ENCODE measurements at places on chromosomes 13 and 19.
A peak's percentile ranks its signal among the peaks of the same experiment; 100 is the strongest.

DNA sequence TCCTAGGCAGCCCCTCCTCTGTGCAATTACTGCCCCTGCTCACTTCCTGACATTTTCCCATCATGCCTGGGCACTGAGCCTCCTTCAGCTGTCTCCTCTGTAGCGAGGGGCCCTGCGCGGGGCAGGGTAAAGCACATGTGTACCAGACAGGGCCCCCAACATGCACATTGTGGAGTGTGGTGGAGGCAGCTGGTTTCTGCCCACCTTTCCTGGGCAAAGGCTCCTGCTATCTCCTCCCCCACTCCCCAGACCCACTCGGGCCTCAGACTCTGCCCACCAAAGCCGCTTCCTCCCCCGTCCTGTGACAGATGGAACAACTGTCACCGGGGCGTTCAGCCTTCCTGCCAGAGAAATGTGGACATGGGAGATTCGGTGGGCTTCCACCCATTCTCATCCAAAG is 2.9 kb upstream of the KPTN start:
- H3K4me3 ChIP-seq, result no peak overlapping the region
- H3K4me1 ChIP-seq, result no peaks in the 10 kb centered on the region
- H3K36me3 ChIP-seq, result peaks cover 30% of the 10 kb centered on the region

DNA sequence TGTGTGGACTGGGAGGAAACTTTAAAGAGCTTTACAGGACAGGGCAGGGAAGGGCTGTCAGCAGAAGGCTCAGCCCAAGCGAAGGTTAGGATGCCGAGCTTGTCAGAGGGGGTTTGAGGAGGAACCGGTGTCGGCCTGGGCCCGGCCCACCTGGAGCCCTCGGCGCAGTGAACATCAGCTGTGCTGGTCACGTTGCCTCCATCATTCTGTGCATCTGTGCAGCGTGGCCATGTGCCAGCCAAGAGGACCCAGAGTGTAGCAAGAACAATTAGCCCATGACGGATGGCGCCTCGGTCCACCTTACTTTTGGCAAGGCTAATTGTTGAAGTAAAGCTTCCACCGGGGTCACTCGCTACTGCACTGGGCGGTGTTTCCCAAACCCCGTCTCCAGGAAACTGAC is 161.4 kb downstream of the PTPRS start:
- DNase-seq, result no peak
- no peak overlapping the region for H3K27ac ChIP-seq
- H3K4me1 ChIP-seq, result no peaks in the 10 kb centered on the region

DNA sequence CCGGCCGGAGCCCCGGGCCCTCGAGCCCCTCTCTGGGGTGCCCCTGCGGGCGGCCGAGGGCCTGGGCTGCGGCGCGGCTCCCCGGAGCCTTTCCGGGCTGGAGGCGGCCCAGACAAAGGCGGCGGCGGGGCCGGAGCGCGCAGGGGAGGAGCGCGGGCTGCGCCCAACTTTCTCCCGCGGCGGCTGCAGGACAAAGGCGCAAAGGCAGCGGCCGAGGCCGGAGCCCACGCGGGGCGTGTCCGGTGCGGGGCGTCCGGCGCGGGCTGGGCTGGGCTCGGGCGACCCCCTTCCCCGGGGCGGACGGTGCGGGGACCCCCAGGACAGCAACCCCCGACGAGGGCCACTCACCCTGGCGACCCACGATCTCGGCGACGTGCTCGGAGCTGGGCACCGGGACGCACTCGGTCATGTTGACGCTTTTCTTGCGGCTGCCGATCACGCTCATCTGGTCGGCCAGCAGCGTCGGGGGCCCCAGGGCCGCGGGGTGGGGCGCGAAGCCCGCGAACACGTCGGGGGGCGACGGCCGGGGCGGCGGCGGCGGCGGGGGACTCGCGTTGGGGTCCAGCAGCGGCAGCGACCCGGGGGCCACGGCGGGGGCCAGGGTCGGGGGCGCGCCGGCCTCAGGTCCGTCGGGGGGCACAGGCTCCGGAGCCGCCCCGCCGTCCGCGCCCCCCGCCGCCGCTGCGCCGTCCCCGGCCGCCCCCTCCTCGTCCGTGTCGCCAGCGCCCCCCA is 843 bp downstream of the MEX3D start:
- H3K4me1 ChIP-seq, result no peaks in the 10 kb centered on the region
- DNase-seq, result peak; percentile 68
- peaks cover 21% of the 10 kb centered on the region for H3K27me3 ChIP-seq
- peak overlapping the region; percentile 82 for H3K4me3 ChIP-seq
- peak overlapping the region; percentile 100 for H3K27ac ChIP-seq
- peaks cover 32% of the 10 kb centered on the region for H3K36me3 ChIP-seq

GRCh38 chr13:80296638-80297037 is 44.3 kb downstream of the SPRY2 start:
- peaks cover 9% of the 10 kb centered on the region for H3K4me1 ChIP-seq
- H3K27me3 ChIP-seq, result peaks cover 8% of the 10 kb centered on the region
- H3K36me3 ChIP-seq, result no peaks in the 10 kb centered on the region
- no peak overlapping the region for H3K27ac ChIP-seq
- H3K4me3 ChIP-seq, result no peak overlapping the region

GRCh38 chr13:113604186-113604585 is 19.6 kb downstream of the TFDP1 start:
- peaks cover 31% of the 10 kb centered on the region for H3K36me3 ChIP-seq
- H3K4me1 ChIP-seq, result no peaks in the 10 kb centered on the region
- no peak for DNase-seq

- peaks cover 6% of the 10 kb centered on the region for H3K36me3 ChIP-seq
- no peak overlapping the region for H3K27ac ChIP-seq
- H3K27me3 ChIP-seq, result no peaks in the 10 kb centered on the region
- H3K4me3 ChIP-seq, result no peak overlapping the region
- no peaks in the 10 kb centered on the region for H3K4me1 ChIP-seq
- no peak for DNase-seq
Measured at GRCh38 chr13:27637289-27637626, 15.6 kb downstream of the POLR1D start.

GRCh38 chr13:90721937-90722336 is 625.5 kb upstream of the MIR17HG start:
- no peak for DNase-seq
- H3K27ac ChIP-seq, result no peak overlapping the region
- H3K4me3 ChIP-seq, result no peak overlapping the region
- no peaks in the 10 kb centered on the region for H3K36me3 ChIP-seq

GRCh38 chr19:2426611-2427428 is 566 bp downstream of the TIMM13 start:
- no peaks in the 10 kb centered on the region for H3K27me3 ChIP-seq
- peaks cover 17% of the 10 kb centered on the region for H3K36me3 ChIP-seq
- no peaks in the 10 kb centered on the region for H3K4me1 ChIP-seq
- DNase-seq, result peak; percentile 85
- H3K27ac ChIP-seq, result peak overlapping the region; percentile 90

GRCh38 chr13:48457578-48458242 is 44.8 kb upstream of the LPAR6 start:
- H3K36me3 ChIP-seq, result no peaks in the 10 kb centered on the region
- no peaks in the 10 kb centered on the region for H3K27me3 ChIP-seq
- H3K4me3 ChIP-seq, result no peak overlapping the region
- DNase-seq, result no peak
- peaks cover 2% of the 10 kb centered on the region for H3K4me1 ChIP-seq

- no peak overlapping the region for H3K4me3 ChIP-seq
- DNase-seq, result no peak
- H3K27me3 ChIP-seq, result no peaks in the 10 kb centered on the region
- H3K27ac ChIP-seq, result no peak overlapping the region
- H3K4me1 ChIP-seq, result no peaks in the 10 kb centered on the region
Measured at GRCh38 chr19:33493401-33494275, 28.0 kb downstream of the PEPD start.

DNA sequence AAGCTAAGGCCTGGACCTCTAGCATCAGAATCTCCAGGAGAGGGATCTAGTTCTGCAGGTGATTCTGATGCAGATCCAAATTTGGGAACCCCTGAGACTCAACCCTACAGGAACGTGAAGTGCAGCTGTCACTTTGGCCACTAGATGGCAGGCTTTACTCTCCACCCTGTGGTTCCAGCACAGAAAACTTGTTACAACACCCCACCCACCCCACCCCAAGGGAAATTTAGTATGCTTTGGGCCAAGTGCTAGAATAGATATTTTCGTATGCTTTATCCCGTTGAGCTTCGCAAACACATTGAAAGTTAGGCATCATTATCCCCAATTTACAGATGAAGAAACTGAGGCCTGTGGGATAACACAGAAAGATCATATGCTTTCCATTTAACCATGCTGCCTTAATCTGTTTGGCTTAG is 232.0 kb downstream of the B3GLCT start:
- no peak overlapping the region for H3K4me3 ChIP-seq
- DNase-seq, result peak; percentile 85
- H3K27me3 ChIP-seq, result no peaks in the 10 kb centered on the region
- no peaks in the 10 kb centered on the region for H3K4me1 ChIP-seq
- H3K27ac ChIP-seq, result no peak overlapping the region
- no peaks in the 10 kb centered on the region for H3K36me3 ChIP-seq

DNA sequence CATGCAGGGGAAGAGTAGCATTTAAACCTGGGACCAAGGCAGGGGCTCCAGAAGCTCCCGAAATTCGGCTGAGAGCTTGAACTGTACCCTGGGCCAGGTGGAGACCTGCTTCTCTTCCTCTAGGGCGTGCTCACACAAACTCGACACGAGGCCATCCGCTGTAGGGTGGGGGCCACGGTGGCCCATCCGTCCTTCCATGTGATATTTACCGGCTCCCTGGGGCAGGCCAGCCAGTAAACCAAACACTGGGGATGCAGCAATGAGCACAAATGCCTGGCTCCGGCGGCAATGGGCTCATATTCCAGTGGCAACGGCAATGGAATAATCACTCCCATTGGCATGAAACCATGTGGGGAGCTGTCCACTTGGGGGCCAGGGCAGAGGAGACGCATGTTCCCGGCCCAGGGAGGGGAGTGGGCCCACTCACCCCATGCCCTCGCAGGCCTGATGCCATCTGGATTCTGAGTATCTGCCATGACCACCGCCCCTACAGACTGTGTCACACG is 10.8 kb downstream of the SH3GL1 start:
- peak overlapping the region; percentile 76 for H3K4me3 ChIP-seq
- peak overlapping the region; percentile 89 for H3K27ac ChIP-seq

GRCh38 chr19:49475191-49475917 is 1.3 kb downstream of the FLT3LG start:
- H3K36me3 ChIP-seq, result peaks cover 1% of the 10 kb centered on the region
- no peak overlapping the region for H3K27ac ChIP-seq
- H3K4me1 ChIP-seq, result no peaks in the 10 kb centered on the region
- H3K4me3 ChIP-seq, result no peak overlapping the region
- H3K27me3 ChIP-seq, result peaks cover 11% of the 10 kb centered on the region

- DNase-seq, result peak; percentile 83
- H3K27ac ChIP-seq, result peak overlapping the region; percentile 82
- H3K36me3 ChIP-seq, result peaks cover 34% of the 10 kb centered on the region
- peak overlapping the region; percentile 99 for H3K4me3 ChIP-seq
- H3K27me3 ChIP-seq, result no peaks in the 10 kb centered on the region
Measured at GRCh38 chr19:12937093-12937926, 1.1 kb upstream of the CALR start.

GRCh38 chr13:51564252-51564651 is 20.0 kb upstream of the WDFY2 start:
- no peak overlapping the region for H3K27ac ChIP-seq
- H3K36me3 ChIP-seq, result no peaks in the 10 kb centered on the region
- H3K4me1 ChIP-seq, result no peaks in the 10 kb centered on the region
- H3K27me3 ChIP-seq, result no peaks in the 10 kb centered on the region
- no peak for DNase-seq
- no peak overlapping the region for H3K4me3 ChIP-seq

DNA sequence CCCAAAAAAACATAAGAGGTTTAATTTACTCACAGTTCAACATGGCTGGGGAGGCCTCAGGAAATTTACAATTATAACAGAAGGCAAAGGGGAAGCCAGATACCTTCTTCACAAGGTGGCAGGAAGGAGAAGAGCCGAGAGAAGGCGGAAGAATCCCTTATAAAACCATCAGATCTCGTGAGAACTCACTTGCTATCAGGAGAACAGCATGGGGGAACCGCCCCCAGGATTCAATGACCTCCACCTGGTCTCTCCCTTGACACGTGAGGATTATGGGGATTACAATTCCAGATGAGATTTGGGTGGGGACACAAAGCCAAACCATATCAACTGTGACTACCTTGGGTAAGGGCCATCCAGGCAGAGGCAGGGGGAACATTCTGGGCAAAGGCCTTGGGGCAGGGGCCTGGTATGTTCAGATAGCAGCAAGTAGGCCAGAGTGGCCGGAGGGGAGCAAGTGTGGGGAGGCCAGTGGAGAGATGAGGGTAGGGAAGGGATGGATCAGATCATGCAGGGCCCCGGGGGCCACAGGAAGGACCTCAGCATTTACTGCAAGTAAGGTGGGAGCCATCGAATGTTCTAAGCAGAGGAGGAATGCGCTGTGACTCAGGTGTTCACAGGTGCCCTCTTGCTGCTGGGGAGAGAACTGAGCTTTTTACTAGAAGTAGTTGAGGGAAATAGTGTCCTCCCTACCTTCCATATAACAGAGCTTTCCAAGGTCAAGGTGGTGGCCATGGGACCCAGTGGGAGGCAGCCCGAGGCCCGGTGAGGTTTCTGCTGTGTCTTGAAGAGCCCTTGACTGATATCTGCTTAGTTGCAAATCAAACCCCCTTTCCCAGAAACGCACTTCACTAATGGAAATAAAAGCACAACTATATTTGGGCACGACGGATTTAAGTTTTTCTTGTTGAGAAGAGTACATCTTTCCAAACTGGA is 18.0 kb downstream of the RAB3D start:
- no peak overlapping the region for H3K27ac ChIP-seq
- H3K4me3 ChIP-seq, result peak overlapping the region; percentile 56
- H3K27me3 ChIP-seq, result no peaks in the 10 kb centered on the region
- peaks cover 7% of the 10 kb centered on the region for H3K4me1 ChIP-seq
- H3K36me3 ChIP-seq, result no peaks in the 10 kb centered on the region

DNA sequence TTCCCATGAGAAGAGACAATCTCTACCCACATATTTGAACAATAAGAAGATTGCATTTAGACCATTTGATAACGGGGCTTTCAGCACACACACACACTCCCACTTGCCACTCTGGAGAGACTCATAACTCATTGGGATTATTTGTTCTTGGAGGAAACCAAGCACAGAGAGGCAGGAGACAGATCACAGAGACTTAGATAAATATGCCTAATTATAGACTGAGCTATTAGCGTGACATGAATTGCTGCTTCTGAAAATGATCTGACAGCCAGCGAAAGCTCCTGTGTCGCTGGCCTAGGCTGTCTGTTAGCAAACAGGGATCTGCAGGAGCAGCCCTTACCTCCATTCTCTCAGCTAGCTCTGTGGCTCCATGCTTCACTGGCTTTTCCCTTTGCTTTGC is 111.4 kb downstream of the CCNA1 start:
- no peak overlapping the region for H3K27ac ChIP-seq
- H3K27me3 ChIP-seq, result no peaks in the 10 kb centered on the region
- no peaks in the 10 kb centered on the region for H3K4me1 ChIP-seq
- no peak for DNase-seq
- H3K4me3 ChIP-seq, result no peak overlapping the region

- H3K4me1 ChIP-seq, result no peaks in the 10 kb centered on the region
- H3K27me3 ChIP-seq, result no peaks in the 10 kb centered on the region
- peak; percentile 76 for DNase-seq
- H3K36me3 ChIP-seq, result peaks cover 38% of the 10 kb centered on the region
- no peak overlapping the region for H3K27ac ChIP-seq
Measured at GRCh38 chr19:10828981-10829821, 6.8 kb downstream of the TMED1 start.

- H3K36me3 ChIP-seq, result no peaks in the 10 kb centered on the region
- peaks cover 40% of the 10 kb centered on the region for H3K27me3 ChIP-seq
- H3K4me1 ChIP-seq, result no peaks in the 10 kb centered on the region
- no peak overlapping the region for H3K27ac ChIP-seq
Measured at GRCh38 chr19:39202998-39203355, 1.1 kb downstream of the SYCN start.

Measured in endodermal cell (in vitro differentiated cells).